Activated T-helper 17 cell treated with anti-CD3 and anti-CD28 coated beads, Interleukin-2, amount 50 U/mL, for 72 hours (primary cell): ENCODE measurements at places on chromosomes 3 and 15.
A peak's percentile ranks its signal among the peaks of the same experiment; 100 is the strongest.

GRCh38 chr15:70217226-70218160, 119.8 kb upstream of the TLE3 start:
- ATAC-seq: no peak

GRCh38 chr3:51379301-51379700, 5.8 kb upstream of the MANF start:
- no peak for ATAC-seq

GRCh38 chr3:152497457-152497856, 228.7 kb downstream of the MBNL1 start:
- no peak for ATAC-seq

- ATAC-seq: peak; percentile 74
These were observed 21.5 kb downstream of the SSUH2 start for GRCh38 chr3:8622873-8623691.

DNA sequence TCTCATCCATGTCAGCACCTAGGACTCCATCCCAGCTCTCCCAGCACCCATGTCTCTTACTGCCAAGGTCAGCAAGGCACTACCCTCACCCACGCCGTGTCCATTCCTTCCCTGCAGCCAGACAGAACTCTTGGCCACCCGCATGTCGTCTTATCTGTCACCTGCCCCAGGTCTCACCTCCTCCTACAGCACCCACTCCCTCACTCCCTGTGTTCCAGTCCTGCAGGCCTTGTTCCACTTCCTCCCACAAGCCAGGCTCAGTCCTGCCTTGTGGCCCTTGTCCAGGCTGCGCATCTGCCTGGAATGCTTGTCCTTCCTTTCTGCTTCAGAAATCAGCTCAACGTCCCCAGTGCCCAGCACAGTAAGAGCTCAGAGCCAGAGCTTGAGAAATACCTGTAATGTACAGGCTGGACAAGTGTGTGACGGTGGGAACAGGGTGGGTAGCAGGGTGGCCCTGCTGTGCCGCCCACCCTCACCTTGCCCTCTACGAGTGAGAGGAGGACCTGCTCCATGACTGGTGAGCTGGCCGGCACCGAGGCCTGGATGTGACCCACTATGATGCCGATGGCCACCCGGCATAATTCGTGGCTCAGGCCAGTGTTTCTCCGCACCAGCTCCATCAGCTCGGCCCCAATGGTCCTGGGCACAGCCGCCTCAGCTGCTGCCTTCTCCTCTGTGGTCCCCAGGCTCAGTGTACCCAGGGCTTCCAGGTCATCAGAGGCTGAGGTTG, 4.7 kb downstream of the NCKIPSD start:
- no peak for ATAC-seq
